Natural killer cell treated with Interleukin-12 subunit alpha and Interleukin-12 subunit beta and Interleukin-15 and Interleukin-18, amount 100 ng/mL, for 72 hours (primary cell): ENCODE measurements at places on chromosomes 3 and 15. TPM values are rescaled to one million over a fixed set of nuclear protein-coding genes. Genes with fewer than 3 reads are reported as not detected.

- DNase-seq: no peak
Observed at GRCh38 chr3:116200956-116201690, 244.2 kb downstream of the LSAMP start.

DNA sequence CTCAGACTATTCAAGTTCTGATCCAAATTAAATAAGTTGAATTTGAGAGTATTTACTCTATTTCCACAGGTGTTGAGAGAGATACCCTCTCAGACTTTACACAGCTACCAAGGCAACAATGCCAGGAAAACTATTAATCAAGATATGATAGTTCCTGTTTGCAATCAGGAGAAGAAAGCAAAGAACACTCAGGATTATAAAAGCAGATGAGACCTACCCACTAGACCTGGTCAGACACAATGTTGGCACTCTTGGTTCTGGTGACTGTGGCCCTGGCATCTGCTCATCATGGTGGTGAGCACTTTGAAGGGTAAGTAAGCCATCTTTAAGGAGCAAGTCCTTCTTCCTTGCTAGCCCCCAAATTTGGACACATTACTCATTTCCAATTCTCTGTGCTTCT lies at the start of gene CPB1:
CPB1 (plus strand) TSS at position 227 of the 400 bp plus-strand sequence; CDS start at position 240, 13 bp downstream.
- no peak for DNase-seq

DNA sequence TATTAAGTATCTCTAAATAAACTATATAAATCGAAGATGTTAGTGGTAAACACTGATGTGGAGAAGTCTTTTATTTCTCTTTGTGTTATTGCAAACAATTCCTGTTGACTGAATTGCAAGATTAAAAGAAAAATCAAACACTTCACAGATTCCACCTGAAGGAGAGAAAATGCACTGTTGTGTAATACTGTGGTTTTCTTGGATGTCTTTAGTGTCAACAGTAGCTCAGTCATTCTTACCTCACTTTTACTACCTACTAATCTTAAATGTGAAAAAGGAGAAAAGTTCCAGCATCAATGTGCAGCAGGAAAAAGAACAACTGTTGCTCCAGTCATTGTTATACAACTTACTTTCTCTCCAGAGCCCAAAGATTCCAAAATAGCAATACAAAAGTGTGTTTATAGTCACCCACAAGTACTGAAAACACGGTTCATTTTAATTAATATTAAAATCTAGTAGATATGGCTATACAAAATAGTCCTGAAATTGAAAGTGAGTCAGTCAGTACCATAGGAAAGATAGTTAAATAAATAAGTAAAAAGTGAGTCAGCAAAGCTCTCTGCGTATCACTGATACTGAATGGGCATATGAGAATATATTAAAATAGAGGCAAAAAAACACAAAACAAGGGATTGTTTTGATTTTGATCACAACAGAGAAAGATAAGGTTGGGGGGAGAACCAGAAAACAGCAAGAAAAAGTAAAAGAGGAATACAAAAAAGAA lies 90.5 kb upstream of the CSPG5 start:
- no peak for DNase-seq

GRCh38 chr3:38059591-38059990 lies 20.6 kb downstream of the DLEC1 start:
- DNase-seq: no peak

- DNase-seq: no peak
Observed at GRCh38 chr3:141302364-141303141, 65.8 kb upstream of the ZBTB38 start.

- DNase-seq: no peak
Observed at GRCh38 chr3:170753421-170754310, 116.3 kb downstream of the RPL22L1 start.

- no peak for DNase-seq
Observed at GRCh38 chr3:24342275-24342674, 152.4 kb downstream of the THRB start.

- no peak for DNase-seq
Observed at GRCh38 chr15:69153046-69153445, 7.4 kb upstream of the GLCE start.

DNA sequence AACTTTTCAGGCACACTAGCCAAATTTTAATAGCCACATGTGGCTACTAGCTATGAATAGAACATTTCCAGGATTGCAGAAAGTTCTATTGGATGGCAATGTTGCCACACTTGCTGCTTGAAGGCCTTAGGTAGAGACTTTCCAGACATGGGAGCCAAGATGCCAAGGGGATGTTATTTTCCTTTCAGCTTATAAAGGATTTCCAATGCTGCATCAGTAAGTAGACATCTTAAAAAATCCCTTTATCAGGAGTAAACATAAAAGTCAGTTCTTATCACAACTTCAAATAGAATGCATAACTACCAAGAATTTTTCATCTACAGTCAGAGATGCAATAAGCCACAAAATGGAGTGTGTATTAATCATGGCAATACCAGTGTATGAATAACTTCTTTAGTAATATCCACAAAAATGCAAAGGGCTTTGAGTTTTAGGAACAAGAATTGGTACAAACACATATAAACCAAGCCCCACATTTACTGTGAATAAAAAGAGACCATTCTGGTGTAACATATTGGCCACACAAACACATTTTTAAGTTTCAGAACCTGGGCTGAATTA lies 457.1 kb upstream of the ADAMTS9 start:
- no peak for DNase-seq

DNA sequence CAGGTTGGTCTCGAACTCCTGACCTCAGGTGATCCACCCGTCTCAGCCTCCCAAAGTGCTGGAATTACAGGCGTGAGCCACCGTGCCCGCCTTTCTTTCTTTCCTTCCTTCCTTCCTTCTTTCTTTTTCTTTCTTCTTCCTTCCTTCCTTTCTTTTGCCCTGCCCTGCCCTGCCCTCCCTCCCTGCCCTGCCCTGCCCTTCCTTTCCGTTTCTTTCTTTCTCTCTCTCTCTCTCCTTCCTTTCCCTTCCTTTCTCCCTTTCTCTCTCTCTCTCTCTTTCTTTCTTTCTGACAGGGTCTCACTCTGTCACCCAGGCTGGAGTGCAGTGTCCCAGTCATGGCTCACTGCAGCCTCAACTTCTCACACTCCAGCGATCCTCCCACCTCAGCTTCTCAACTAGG lies 74.6 kb downstream of the UMPS start:
- DNase-seq: no peak

DNA sequence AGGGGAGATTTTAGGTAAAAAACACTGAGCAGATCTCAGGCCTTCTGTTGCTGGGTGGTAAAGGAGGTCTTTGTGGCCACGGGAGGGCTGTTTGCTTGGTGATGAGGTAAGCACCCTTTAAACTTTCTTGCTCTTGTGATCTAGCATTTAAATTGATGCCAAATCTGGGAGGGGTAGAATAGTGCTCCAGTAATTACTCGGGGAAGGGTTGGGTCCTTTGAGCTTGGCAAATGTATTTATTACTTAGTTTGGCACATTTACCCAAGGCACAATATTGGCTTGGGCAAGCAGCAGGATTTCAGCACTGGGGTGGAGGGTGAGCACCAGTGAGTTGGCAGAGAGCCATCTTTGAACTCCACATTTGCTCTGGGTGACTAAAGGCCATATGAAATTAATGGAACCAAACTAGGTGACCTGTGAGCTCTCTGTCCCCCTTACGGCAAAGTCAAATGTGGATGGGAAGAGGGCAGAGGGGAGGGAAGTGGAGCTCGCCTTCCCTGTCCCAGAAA lies 185.9 kb upstream of the ONECUT1 start:
- DNase-seq: no peak

DNA sequence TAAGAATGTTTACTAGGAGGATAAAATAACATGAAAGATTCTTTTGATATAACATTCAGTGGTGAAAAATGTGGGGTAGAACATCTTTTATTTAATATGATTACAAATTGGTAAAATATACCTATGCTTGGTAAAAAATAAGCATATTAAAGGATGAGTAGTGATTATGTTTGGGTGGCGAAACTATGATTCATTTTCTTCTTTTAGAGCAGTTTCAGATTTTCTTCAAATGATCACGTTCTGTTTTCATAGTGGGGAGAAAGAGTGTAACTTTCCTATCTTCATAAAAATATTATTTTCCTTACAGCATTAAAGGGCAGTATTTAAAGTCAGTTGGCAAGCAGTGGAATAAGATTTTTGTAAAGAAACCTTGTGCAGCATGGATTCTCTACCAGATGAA lies 15.5 kb downstream of the DZIP3 start:
- DNase-seq: no peak

DNA sequence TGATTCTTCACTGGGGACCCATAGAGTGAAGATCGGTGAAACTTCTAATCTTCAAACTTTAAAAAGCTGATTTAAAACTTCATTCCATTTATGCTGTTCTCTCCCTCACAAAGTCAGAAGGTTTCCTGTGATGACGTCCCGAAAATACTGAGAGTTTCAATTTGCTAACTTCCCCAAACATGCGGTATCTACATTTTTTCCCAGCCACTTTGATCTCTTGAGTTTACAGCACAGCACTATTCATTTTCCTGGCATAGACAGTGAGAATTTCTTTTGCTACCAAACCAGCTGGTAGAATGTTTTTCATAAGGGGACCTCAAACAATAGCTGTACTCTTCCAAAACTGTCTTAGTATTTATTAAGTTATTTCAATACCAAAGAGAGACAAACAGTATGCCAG lies 156.8 kb downstream of the LSAMP start:
- no peak for DNase-seq

HRG gene
- not detected for total RNA-seq

NPAP1 gene
- total RNA-seq: not detected

ADGRG7 gene
- not detected for total RNA-seq

ARHGEF26 gene
- total RNA-seq: 0.17 TPM

LCTL gene
- not detected for total RNA-seq

GPR176 gene
- 0.14 TPM for total RNA-seq

CHRNB4 gene
- not detected for total RNA-seq

QTRT2 gene
- 39.2 TPM for total RNA-seq

C3orf33 gene
- total RNA-seq: 1.7 TPM

CD200R1 gene
- 3.7 TPM for total RNA-seq
